ENCODE measurements at places on chromosomes 11 and 22.
A peak's percentile ranks its signal among the peaks of the same experiment; 100 is the strongest.

GRCh38 chr11:8086001-8086479 is 5.0 kb downstream of the TUB start:
- peak; percentile 15 for DNase-seq

GRCh38 chr22:19139001-19139356 is 5.5 kb downstream of the ESS2 start:
- no peak for DNase-seq

DNA sequence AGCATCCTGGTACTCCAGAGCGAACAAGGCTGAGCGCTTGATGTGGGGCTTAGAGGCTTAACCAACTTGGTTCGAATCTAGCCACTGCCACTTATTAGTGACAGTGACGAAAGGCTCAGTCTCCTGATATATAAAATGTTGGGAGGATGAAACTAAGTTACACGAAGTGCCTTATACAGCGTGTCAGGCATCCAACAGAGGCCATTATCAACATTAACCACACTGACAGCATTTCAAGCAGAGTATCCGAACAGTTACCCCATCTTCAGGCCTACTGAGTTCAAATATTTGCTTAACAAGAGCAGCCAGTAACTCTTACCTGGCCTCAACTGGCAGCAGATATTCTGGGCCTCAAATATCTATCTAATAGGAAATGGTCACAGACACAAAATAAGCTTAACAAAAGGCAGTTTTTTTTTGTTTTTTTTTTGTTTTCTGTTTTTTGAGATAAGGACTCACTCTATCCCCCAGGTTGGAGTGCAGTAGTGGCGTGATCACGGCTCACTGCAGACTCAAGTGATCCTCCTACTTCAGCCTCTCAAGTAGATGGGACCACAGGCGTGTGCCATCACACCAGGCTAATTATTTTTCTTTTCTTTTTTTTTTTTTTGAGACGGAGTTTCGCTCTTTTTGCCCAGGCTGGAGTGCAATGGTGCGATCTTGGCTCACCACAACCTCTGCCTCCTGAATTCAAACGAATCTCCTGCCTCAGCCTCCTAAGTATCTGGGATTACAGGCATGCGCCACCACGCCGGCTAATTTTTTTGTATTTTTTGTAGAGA is 2.9 kb downstream of the SERPIND1 start:
- peak; percentile 43 for DNase-seq

- DNase-seq, result peak; percentile 68
Observed at GRCh38 chr22:30290342-30291057, 1.2 kb upstream of the CASTOR1 start.

GRCh38 chr22:33380789-33381530 is 322.8 kb upstream of the SYN3 start:
- DNase-seq, result no peak

GRCh38 chr22:22123118-22123959 is 121.2 kb upstream of the VPREB1 start:
- no peak for DNase-seq

- no peak for DNase-seq
Observed at GRCh38 chr11:120338107-120338933, 2.1 kb downstream of the ARHGEF12 start.

GRCh38 chr11:123231256-123231655 is 36.2 kb upstream of the CLMP start:
- no peak for DNase-seq

DNA sequence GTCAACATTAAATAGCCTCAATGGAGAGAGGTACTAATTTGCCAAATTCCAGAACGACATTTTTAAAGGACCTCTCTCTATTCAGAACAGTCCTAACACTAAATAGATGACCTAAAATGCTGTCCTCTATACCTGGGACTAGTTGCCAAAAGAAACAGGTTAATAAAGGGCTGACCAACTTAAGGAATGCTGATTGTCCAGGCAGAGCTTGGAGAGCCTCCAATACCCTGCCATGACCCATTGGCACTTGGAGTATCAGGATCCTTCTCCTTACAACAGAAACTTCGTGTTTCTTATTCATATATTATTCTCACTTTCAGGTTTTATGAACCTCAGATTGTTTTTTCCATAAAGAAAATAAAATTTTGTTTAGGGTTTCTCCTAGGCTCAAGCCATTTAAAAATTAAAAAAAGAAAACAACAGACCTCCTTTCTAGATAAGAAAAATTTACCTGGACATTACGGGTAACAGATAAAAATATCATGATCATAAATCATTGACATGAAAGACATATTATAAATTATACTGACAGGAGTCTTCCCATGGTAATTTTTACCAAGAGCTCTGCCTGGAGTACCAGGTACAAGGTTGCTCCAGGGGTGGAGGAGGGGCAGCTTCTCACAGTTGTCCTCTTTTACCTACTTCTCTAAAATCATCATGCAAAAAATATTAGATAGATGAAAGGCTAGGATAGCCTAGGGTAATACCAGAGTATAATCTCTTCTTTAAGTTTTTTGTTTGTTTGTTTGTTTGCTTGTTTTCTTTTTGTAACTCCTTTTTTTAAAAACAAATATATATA is 2.0 kb downstream of the LRRC4C start:
- DNase-seq, result no peak

DNA sequence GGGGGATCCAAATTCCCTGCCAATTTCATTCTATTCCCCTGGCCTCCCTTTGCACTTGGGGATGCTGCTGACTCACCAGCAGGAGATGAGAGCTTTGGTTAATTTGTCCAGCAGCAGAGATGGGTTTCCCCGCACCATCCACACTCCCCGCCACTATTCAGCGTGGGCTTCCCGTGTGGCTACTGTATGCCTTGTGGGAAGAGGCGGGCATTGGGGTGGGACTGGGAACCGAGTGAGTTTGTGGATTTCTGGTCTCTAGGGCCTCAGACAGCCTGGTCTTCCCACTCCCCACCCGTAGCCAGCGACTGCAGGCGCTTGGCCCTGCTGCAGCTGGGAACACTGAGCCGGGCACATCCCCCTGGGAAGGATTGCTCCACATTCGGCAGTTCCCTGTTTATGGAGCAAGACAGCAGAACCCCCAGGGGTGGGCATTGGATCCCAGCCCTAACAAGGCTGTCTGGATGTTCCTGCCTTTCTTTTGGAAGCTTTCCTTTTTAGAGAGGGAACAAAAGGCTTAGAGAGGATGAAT is 23.4 kb downstream of the KIAA1671 start:
- DNase-seq, result no peak

DNA sequence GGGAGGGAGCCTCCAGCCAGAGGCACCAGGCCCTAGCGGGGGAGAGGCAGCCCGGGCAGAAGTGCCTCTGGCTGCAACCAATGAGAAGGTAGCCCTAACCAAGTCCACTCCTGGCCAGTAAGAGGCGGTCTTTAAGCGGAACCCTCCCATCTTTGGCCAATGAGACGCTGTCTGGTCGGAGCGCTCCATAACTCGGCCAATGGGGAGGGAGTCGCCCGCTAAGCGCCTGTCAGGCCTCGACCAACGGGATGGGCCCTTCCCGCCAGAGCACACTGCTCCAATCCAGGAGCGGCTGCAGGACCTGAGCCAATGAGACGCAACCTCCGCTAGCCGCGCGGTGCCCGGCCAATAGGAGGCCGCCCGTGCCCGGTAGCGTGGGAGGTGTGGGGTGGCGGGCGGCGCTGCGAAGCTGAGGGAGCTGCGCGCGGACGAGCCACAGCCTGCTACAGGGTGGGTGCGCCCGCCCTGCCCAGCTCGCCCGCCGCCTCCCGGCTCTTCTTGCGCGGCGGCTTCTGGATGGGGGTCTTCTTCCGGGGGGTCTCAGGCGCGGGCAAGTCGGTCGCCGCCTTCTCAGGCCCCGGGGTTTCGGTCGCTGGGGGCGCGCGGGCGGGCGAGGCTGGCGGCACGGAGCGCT is 12.6 kb downstream of the SCARF2 start:
- DNase-seq, result peak; percentile 4

- DNase-seq, result no peak
Observed at GRCh38 chr11:76614471-76615179, 55.9 kb downstream of the LRRC32 start.

GRCh38 chr11:3044915-3045314 is 12.3 kb downstream of the CARS1 start:
- no peak for DNase-seq

GRCh38 chr22:33811686-33812085 is 108.6 kb downstream of the LARGE1 start:
- DNase-seq, result no peak

DNA sequence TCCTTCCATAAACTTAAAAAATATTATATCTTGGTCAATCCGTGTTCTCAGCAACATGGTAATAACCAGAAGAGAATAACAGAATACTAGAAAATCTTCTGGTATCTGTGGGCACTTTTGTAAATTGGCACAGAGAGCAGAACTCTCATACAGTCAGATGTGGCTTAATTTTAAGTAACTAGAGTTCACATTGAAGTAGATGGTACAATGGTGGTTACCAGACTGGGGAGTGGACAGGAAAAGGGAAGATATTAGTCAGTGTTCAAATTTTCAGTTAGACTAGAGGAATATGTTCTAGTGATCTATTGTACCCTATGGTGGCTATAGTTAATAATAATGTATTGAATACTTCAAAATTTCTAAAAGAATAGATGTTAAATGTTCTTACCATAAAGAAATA is 6.9 kb downstream of the OR52H1 start:
- DNase-seq, result no peak

DNA sequence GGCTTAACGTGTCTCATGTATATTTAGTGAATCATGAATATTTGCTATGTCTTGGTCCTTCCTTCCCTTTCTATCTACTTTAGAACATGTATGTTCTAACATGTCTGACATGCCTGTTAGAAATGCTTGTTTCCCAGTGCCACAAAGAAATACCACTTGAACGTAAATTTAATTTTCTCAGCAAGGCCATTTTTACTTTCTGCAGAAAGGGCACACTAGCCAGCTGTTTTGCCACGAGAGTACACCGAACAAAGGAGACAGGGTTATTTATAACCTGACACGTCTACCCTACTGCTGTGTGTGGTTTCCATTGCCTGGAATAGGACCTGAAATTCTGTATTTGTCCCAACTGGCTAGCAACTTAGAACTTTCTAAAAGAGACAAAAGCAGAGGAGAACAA is 7.4 kb upstream of the ZBTB44 start:
- no peak for DNase-seq

DNA sequence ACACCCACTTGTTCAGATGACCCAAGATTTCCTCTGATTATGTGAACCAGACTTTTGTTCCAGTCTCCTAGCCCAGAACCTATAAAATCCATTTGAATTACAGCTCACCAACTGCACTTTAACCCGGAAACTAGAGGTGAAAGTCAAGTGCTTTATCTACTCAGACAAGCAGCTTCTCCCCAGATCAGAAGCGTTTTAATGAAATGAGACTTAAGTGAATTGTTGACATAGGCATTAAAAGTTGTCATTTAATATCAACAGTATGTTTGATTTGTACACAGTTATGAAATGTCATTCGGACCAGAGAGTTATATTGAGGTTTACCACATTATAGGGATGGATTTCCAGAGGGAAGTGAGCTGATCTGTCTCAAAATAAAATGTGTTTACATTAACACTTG is 52.0 kb downstream of the CADM1 start:
- DNase-seq, result peak; percentile 93

GRCh38 chr11:73577496-73577917 is 20.4 kb downstream of the FAM168A start:
- DNase-seq, result no peak

GRCh38 chr11:106306942-106307341 is 229.5 kb downstream of the AASDHPPT start:
- DNase-seq, result peak; percentile 55

- DNase-seq, result peak; percentile 89
Observed at GRCh38 chr11:93487032-93487483, 56.1 kb downstream of the SMCO4 start.

- DNase-seq, result no peak
Observed at GRCh38 chr11:72662036-72662435, 12.2 kb downstream of the PDE2A start.

DNA sequence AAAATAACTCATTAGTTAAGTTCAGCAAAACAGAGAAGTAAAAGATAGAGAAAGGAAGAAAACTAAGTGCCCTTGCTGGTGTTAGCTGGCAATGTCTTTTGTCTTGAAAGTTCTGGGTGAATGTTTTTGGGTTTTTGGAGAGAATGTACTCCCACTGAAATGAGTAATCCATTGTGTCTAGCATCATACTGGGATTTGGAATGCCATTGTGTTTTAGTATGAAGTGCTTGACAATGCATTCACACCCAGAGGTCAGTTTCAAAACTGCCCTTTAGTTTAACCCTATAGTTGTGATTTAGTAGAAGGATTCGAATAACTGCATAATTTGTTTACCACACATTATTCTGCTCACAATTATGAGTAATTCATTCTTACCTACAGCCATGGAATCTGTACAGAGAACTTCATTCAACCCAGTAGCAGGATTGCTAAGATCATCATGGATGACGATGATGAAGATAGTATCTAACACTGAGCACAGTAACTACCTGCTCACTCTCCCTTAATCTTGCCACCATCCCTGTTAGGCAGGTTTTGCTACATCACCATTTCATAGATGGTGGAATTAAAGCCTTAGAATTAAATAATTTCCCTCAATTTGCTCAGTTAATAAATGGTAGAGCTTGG is 33.9 kb downstream of the MAML2 start:
- no peak for DNase-seq

DNA sequence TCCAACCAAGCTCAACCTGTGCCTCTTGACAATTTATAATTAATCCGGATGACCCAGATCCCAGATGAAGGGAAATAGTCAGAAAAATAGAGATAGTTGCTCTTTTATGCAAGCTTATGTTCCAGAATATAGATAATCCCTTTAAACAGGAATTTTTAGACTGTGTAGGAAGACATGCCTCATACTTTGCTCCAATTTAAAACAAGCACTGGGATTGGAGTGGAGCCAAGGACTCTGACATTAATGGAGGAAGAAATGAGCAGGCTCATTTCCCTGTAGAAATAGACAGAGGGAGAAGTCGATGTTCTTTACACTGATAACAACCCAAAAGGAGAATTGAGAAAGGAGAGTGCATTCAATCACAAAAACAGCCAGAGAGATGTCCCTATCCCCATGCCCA is 70.1 kb upstream of the LRRC55 start:
- DNase-seq, result no peak

DNA sequence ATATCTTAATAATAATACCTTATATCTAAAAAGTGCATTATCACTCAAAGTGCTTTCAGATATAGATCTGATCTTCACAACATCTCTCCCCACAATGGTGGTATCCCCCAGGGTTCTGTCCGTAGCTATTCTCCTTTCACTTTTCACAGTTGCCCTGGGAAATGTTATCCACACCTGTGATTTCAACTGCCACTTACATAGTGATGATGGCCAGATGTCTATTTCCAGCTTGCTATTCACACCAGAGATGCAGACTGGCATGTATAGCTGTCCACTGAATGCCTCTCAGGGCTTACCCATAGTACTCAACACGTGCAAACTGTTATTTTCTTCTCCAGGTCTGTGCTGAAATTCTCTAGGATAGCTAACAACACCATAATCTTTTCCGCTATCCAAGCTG is 724.7 kb downstream of the DLG2 start:
- no peak for DNase-seq

- DNase-seq, result peak; percentile 70
Observed at GRCh38 chr11:104946907-104947306, 21.5 kb downstream of the CASP4 start.
